Kidney (tissue), 22 donors: ENCODE measurements at places on chromosomes 16 and 17. TPM values are rescaled to one million over a fixed set of nuclear protein-coding genes. Genes with fewer than 3 reads are reported as not detected.

The VMO1 gene
- total RNA-seq = 3.0 TPM

The KIAA0513 gene
- total RNA-seq = 19.2 TPM

The CRISPLD2 gene
- total RNA-seq = 108 TPM

The HSD17B1 gene
- total RNA-seq = 0.31 TPM

The MT1H gene
- 4.4 TPM for total RNA-seq

The SBK1 gene
- total RNA-seq = 2.5 TPM

The OTOA gene
- total RNA-seq = 0.13 TPM

The DRC7 gene
- total RNA-seq = 3.2 TPM

- no peaks in the 10 kb centered on the region for H3K27me3 ChIP-seq
- H3K36me3 ChIP-seq = no peaks in the 10 kb centered on the region
- no peak for DNase-seq
- no peaks in the 10 kb centered on the region for H3K4me1 ChIP-seq
- no peak overlapping the region for H3K27ac ChIP-seq
Measured at GRCh38 chr16:2981899-2982250, 1.6 kb upstream of the PKMYT1 start.

GRCh38 chr17:5700745-5701144 lies 116.4 kb upstream of the NLRP1 start:
- H3K4me1 ChIP-seq = no peaks in the 10 kb centered on the region
- H3K36me3 ChIP-seq = no peaks in the 10 kb centered on the region
- H3K4me3 ChIP-seq = no peak overlapping the region
- no peak overlapping the region for H3K27ac ChIP-seq

GRCh38 chr17:42845918-42846593 lies 1.7 kb downstream of the AOC2 start:
- H3K27ac ChIP-seq = no peak overlapping the region
- peaks cover 28% of the 10 kb centered on the region for H3K36me3 ChIP-seq
- DNase-seq = no peak
- H3K4me3 ChIP-seq = no peak overlapping the region
- H3K4me1 ChIP-seq = peaks cover 12% of the 10 kb centered on the region

DNA sequence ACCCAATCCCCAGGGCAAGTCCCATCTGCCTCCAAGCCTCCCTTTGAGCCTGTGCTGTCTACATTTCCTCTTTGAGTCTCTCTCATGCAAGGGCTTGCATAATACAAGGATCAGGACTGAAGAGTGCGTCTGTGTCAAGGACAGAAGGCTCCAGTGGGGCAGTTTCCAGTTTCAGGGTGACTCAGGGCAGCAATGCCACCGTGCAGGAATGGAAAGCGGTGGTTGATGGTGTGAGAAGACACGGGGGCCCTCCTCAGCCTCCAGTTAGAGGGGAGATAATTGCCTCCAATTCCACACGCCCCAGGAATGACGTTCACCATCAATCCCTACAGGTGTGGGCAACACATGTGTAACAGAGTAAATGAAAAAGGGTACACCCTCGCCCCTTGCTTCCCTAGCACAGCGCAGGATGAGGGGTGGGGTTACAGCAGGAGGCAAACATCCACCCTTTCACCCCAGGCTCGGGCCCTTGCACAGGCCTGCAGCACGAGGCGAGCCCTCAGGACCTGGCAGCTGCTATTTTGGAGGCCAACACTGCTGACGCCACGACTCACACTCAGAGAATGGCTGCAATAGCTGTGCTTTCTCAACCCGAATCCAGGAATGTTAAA lies 24.8 kb upstream of the SLC25A19 start:
- H3K4me3 ChIP-seq = no peak overlapping the region
- H3K27ac ChIP-seq = peak overlapping the region; percentile 47
- no peak for DNase-seq
- H3K4me1 ChIP-seq = peaks cover 4% of the 10 kb centered on the region

- no peaks in the 10 kb centered on the region for H3K36me3 ChIP-seq
- H3K27me3 ChIP-seq = no peaks in the 10 kb centered on the region
- no peak overlapping the region for H3K4me3 ChIP-seq
Measured at GRCh38 chr16:51988977-51989376, 558.0 kb downstream of the TOX3 start.

DNA sequence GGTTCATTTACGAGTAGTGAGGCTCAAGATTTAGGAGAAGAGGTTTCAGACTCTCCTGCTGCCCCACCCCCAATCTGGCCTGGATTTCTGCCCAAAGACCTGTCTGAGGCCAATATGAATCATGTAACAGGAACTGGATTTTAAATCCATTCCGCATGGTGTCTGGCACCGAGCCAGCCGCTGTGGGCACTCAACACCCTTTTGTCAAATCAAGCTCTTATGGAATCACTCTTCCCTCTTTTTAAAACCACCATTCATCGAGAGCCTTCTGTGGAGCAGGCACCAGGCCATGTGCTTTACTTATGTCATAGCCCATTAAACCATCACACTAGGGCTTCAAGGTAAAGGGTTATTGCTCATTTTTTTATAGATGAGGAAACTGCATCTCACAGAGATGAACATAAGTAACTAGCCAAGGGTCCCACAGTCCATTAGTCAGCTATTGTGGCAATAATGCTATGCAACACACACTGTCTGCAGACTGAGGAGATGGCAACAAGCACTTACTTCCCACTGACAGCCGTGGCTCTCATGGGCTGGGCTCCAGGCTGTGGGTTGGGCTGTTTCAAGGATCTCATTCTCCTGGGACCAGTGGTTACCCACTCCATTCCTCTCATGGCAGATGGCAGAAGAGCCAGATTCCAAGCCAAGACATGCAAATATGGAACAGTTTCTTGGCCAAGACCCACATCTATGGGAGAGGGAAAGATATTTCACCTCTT lies 93.6 kb downstream of the WSCD1 start:
- H3K27ac ChIP-seq = no peak overlapping the region
- H3K36me3 ChIP-seq = no peaks in the 10 kb centered on the region
- no peak for DNase-seq
- H3K4me1 ChIP-seq = no peaks in the 10 kb centered on the region
- H3K4me3 ChIP-seq = no peak overlapping the region

DNA sequence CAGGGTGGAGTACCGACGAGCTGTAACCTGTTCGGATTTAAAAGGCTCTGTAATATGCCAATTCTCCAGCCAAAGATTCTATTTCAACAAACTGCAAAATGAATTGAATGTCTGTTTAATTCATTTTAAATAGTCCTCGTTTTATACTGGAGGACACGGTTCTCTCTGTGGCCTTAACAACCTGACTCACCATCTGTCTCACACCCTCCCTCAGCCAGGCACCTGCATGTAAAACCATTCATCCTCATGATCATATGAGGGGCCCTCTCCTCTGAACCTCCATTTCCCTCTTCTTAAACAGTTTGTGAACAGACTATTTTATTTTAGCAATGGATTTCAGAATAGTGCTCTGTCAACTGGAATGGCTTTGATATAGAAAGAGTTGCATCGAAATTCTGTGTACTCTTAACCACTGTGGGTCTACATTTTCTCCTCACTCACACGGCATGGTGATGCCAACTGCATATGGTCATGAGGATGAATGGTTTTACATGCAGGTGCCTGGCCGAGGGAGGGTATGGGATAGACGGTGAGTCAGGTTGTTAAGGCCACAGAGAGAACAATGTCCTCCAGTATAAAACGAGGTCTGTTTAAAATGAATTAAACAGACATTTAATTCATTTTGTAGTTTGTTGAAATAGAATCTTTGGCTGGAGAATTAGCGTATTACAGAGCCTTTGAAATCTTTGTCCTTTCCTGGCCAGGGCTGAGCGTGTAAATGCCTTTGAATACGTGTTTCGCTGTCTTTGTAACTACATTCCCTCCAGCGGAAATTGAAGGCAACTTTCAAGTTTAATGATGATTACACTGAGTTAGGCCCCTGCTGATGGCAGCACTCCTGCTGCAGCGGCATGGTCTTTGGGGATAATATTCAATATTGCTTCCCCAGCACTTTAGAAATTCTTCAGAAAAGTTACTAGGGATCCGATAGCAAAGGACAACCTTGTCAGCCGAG lies 329.6 kb downstream of the SNX29 start:
- DNase-seq = no peak
- no peak overlapping the region for H3K4me3 ChIP-seq
- no peak overlapping the region for H3K27ac ChIP-seq
- H3K4me1 ChIP-seq = no peaks in the 10 kb centered on the region
- peaks cover 10% of the 10 kb centered on the region for H3K36me3 ChIP-seq

- no peaks in the 10 kb centered on the region for H3K4me1 ChIP-seq
- no peak overlapping the region for H3K27ac ChIP-seq
- no peak overlapping the region for H3K4me3 ChIP-seq
- no peaks in the 10 kb centered on the region for H3K27me3 ChIP-seq
- H3K36me3 ChIP-seq = peaks cover 18% of the 10 kb centered on the region
Measured at GRCh38 chr17:70099884-70100283, 24.9 kb downstream of the KCNJ16 start.

GRCh38 chr16:49529411-49530045 lies 155.9 kb downstream of the C16orf78 start:
- H3K27me3 ChIP-seq = no peaks in the 10 kb centered on the region
- DNase-seq = peak; percentile 56
- no peaks in the 10 kb centered on the region for H3K36me3 ChIP-seq
- H3K4me3 ChIP-seq = no peak overlapping the region
- no peaks in the 10 kb centered on the region for H3K4me1 ChIP-seq

DNA sequence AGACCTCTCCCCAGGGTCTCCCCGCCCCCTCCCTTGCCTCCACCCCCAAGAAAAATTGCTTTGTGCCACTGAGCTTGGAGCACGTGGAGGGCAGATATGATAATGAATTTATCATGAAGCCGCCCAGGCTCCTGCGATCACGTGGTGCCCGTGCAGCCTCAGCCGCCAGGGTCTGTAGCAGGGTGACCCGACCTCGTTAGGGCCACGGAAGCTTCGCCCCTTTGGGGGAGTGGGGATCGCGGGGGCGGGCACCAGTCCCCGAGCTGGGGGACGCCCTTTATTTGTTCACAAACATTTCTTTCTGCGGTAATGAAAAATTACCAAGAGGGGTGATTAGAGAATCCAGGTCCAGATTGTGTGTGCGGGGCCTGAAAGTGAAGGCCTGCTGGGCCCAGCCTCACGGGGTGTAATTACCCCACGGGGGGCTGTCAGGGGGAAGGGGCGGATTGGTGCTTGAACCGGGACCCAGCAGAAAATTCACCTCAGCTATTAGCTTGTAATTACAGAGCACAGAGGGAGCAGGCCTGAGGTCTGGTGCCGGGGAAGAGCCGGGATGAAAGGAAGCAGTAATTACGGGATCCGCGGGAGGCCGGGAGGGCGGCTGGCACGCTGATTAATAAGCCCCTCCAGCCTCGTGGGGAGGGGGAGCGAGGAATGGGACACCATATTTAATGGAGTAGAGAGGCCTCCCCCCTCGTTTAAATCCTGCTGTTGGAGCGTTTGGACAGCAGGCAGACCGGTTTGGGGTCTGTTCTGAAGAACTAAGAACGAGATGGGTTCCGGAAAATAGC lies 13.3 kb downstream of the GSE1 start:
- no peak overlapping the region for H3K27ac ChIP-seq
- peaks cover 34% of the 10 kb centered on the region for H3K4me1 ChIP-seq
- H3K36me3 ChIP-seq = no peaks in the 10 kb centered on the region
- no peak overlapping the region for H3K4me3 ChIP-seq
- H3K27me3 ChIP-seq = no peaks in the 10 kb centered on the region
- DNase-seq = no peak

DNA sequence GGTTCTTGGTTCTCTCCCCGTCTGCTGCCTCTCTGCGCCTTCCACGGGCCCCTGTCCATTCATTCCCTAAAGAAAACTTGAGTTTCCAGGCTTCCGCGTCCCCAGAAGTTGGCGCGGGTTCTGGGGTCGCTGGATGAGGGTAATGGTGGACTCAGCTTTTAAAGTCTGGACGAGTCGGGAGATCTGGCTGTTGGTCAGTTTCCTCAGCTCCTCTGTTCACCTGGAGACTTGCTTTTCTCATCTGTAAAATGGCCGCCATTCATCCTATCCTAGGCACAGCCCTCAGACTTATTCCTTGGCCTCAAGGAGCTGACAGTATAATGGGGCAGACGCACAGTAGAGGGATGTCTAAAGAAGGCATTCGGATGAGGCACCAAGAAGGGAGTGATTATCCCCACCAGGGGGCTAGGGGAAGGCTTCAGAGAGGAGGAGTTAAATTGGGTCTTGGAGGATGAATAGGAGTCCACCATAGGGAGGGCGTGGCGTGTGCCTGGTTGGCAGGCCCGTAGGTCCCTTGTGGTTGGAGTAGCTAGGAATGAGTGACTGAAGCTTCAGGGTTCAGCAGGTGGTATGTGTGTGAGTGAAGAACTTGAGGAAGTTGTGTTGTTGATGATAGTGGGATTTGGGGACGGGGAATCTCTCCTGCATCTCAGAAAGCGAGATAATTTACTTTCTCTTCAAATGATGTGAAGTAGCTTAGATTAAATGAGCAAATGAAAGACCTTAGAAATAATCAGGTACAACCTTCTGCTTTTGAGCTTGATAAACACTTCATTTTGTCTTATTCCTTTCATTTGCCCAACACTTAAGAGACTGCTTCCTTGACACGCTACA lies 652 bp downstream of the VPS35L start:
- H3K27ac ChIP-seq = peak overlapping the region; percentile 84
- peaks cover 5% of the 10 kb centered on the region for H3K4me1 ChIP-seq
- no peak for DNase-seq
- no peaks in the 10 kb centered on the region for H3K36me3 ChIP-seq
- no peaks in the 10 kb centered on the region for H3K27me3 ChIP-seq

GRCh38 chr16:84786605-84787262 lies 33.1 kb upstream of the CRISPLD2 start:
- H3K4me3 ChIP-seq = no peak overlapping the region
- peaks cover 6% of the 10 kb centered on the region for H3K4me1 ChIP-seq
- no peak overlapping the region for H3K27ac ChIP-seq
- H3K27me3 ChIP-seq = no peaks in the 10 kb centered on the region

GRCh38 chr17:74408262-74408661 lies 23.6 kb upstream of the GPRC5C start:
- H3K27me3 ChIP-seq = no peaks in the 10 kb centered on the region
- no peak overlapping the region for H3K27ac ChIP-seq
- no peaks in the 10 kb centered on the region for H3K36me3 ChIP-seq
- no peaks in the 10 kb centered on the region for H3K4me1 ChIP-seq
- no peak overlapping the region for H3K4me3 ChIP-seq
- DNase-seq = no peak

DNA sequence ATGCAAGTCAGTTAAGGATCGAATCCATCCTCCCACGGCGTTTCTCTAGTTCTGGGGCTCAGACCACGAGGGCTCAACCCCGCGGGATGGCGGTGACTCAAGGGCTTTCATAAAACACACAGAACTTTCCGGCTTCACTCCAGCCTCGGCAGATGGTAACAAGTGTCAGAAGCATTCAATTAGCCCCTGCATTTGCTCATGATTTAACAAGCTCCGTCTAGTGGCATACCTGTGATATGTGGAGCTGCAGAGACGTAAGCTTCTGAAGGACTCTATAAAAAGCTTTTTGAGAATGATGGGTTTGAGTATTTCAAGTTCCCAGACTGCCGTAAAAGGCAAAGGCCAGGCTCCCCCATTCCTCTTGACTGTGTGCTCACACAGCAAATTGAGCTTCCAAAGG lies 91.3 kb upstream of the SEC14L1 start:
- no peak overlapping the region for H3K27ac ChIP-seq
- no peaks in the 10 kb centered on the region for H3K27me3 ChIP-seq
- H3K36me3 ChIP-seq = no peaks in the 10 kb centered on the region
- H3K4me1 ChIP-seq = no peaks in the 10 kb centered on the region
- DNase-seq = no peak
